Right cardiac atrium (tissue), 5 donors: ENCODE measurements at places on chromosomes 3 and 15. TPM values are rescaled to one million over a fixed set of nuclear protein-coding genes. Genes with fewer than 3 reads are reported as not detected.

Gene CD200R1L
- not detected for total RNA-seq

DNA sequence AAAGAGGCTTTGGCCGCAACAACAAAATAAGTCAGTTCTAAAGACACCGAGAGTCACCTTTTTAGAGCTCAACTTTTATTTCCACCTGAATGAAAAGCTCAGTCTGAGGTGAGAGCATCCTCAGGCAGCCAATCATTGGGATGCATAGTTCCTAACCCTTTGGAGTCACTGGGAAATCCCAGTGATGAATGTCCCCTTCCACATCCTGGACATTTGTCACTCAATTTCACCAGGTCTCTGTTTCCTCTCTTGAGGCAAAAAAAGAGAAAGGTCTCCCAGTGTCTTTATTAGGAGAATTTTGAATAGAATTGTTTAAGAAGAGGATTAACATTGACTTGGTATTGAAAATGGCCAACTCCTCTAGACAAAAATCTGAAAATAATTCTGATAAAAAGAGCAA lies 137.5 kb upstream of the SPRED1 start:
- DNase-seq: no peak

DNA sequence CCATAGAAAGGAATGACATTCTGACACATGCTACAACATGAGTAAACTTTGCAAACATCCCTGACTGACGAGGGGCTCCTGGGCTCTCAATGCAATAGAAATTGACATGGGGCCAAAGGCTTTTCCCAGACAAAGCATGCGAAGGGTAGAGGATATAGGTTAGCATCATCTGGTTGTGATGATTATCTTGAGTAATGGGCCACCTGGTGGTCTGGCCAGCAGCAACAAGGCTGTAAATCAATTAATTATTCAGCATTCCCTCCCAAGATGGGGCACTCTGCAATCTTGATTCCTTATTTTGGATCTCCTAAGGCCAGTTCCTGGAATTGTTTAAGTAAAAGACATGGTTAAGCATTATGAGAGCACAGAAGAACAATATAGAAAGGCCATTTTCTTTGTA lies 99.2 kb downstream of the AGBL1 start:
- DNase-seq: no peak

Gene CISH
- total RNA-seq: 12.2 TPM

DNA sequence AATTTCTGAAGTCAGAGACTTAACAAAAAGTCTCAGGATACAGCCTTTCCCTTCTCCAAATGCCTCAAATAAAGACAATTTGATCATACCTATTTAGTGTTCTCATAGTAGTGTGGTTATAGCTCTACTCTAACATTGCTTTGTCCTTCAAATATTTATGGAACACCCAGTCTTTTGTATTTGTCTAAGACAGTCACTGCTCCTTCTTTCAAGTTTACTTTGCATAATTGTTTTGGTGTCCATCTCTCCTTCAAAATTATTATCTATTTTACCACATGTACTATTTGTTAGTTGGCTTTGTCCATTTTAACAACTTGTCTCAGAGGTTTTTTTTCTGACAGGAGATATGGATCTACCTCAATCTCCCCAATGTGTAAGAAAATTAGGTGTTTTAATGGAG lies 118.8 kb downstream of the UNC13C start:
- DNase-seq: no peak

Gene GPR62
- total RNA-seq: 0.46 TPM

GRCh38 chr3:121482660-121483059 lies 63.1 kb downstream of the POLQ start:
- DNase-seq: no peak

- DNase-seq: no peak
These were observed 81.9 kb upstream of the PTX3 start for GRCh38 chr3:157354722-157355121.

GRCh38 chr3:173699353-173699752 lies 301.8 kb downstream of the NLGN1 start:
- no peak for DNase-seq

DNA sequence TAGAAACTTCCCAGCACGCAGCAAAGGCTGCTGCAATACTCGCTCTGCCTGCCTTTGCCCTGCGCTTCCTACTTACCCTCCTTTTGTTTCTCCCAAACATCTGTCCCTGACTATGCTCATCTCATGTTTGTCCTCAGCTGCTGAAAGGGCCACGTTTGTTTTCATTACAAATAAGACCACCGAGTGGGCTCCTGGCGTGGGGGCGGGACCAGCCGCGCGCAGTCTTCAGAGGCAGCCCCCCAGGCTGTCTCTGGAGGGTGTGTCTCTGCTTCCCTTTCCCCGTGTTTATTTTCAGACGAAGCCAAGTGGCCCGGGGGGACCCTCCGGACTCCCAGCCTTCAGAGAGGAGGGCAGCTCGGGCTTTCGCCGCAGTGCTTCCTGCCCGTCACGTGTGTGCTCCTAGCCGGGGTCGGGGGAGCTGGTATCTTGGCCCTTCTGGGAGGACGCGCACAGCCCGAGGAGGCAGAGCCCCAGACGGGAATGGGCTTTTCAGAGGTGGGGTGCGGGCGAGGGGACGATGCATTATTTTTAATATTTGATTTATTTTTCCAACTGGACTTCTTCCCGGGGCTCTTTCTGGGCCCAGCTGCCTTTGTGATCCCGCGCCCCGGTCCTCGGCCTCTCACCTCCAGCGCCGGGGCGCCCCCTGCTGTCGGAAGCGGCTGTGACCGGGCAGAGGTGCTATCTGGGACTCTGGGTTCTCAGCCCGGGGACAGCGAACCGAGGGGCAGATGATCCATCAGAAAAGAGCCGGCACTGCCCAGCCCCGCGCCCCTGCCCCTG lies 70.0 kb upstream of the CGNL1 start:
- DNase-seq: peak; percentile 96

GRCh38 chr3:167913219-167913835 lies 177.8 kb downstream of the SERPINI1 start:
- DNase-seq: no peak

DNA sequence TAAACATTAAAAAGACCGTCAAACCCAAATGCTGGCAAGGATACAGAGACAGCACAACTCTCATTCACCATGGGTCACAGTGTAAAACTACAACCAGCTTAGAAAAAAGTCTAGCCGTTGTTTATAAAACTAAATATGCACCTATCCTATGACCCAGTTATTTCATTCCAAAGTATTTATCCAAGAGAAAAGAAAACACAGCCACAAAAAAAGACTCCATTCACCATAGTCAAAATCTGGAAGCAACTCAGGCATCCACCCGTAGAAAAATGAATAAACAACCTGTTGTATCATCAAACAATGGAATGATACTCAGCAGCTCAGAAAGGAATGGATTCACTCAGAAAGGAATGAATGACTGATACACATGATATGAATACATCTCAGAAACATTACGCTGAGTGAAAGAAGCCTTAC lies 28.6 kb downstream of the PLD1 start:
- DNase-seq: no peak

DNA sequence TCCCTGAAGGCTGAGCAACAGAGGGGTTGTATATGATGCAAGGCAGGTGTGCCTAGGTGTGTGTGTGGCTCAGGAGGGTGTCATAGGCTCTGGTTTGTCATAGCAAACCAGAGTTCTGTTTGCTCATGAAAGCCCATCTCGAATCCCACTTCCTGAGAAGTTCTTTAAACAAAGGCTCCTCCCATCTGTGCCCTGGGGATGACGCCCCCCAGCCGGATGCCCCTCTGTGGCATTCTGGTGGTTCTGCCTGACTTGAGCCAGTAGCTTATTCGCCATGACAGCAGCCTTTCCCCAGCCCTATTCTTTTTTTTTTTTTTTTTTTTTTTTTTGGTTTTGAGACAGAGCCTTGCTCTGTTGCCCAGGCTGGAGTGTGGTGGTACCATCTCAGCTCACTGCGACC lies 45.4 kb downstream of the PDIA5 start:
- DNase-seq: no peak

DNA sequence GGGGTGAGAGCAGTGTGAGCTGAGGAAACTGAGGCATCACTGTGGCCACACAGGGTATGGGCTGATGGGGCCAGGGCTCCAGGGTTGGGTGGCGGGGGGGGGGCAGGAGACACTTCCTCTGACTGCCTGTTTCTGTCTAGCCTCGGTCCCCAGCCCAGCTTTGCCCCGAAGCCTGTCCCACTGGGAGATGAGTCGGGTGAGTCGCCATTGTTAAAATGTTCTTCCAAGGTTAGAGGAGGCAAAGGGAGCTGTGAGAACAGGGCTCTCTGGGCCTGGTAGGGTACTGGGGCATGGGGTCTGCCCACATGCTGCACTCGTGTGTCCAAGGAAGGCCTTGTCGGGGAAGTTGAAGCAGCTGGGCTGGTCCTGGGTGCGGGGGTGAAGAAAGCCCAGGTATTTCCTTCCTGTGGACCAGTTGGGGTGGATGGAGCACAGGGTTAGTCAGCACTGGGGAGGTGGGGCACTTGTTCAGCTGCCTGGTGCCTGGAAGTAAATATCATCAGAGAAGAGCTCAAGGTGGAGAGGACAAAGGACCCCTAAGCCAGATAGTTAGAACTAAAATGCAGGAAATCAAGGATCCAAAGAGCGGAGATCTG lies 8.3 kb upstream of the JMJD7 start:
- no peak for DNase-seq

DNA sequence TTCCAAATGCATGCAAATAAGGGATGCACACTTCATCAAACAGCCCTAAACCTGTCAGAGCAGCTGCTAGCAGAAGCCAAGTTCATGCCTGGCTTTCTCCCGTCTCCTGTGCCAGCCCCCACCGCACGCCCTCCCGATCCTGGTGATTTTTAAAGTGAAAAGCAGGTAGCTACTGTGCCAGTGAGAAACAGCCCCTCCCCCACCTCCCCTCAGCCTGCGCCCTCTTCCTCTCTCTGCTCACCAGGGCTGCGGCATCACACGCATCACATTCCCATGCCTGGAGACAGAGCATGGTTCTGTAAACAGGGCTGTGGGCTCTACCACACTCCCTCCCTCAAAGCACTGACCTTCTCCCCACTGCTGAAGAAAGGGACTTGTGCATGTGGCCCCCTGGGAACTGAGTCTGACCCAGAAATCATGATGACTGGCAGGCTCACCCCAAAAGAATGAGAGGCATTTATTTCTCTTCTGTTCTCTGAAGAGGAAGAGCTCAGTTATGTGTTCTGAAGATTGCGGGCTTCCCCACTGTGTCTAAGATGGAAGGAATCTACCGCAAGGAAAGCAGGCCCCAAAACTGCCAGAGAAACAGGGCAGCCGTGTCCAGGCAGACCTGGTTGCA lies 14.5 kb upstream of the SLC6A1 start:
- DNase-seq: no peak

DNA sequence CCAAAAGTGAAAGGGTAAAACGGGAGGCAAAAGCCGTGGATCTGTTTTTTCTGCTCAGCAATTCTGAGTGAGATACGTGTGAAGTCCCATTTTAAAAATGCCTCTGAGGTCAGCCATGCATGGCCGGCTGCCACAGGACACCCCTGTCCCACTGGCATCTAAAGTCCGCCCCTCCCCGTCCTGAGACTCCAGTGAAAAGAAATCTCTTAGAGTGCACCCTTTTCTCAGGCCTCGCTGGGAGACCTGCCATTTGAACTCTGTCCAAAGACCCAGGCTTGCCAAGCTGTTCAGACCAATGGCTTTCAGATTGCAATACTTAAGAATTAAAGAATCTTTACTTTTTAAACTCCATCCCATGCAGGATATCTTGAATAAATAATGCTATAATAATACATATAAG lies 61.0 kb upstream of the SLC24A5 start:
- peak; percentile 54 for DNase-seq

Gene CACNA2D3
- total RNA-seq: 50.4 TPM

Gene MYRIP
- total RNA-seq: 4.7 TPM

GRCh38 chr3:172143739-172144497 lies 104.5 kb downstream of the FNDC3B start:
- no peak for DNase-seq

- DNase-seq: no peak
These were observed 276.2 kb upstream of the TBC1D5 start for GRCh38 chr3:18018491-18019160.

GRCh38 chr3:194983620-194984019 lies 287.3 kb downstream of the XXYLT1 start:
- DNase-seq: no peak

DNA sequence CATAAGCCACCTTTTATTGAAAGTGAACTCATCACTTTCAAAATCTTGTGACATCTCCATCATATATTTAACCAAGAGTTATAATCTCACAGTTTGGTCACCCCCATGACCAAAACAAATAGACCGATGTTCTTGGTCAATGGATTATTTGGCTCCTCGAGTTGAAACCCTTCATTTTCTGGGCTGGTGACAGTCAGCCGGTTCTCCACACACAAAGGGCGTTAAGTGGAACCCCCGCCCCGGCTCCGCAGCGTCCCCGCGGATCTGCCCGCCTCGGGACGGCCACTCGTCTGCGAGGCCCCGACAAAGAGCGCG lies 772 bp downstream of the TSPAN3 start:
- DNase-seq: no peak

- no peak for DNase-seq
These were observed 30.2 kb downstream of the RNU5B-1 start for GRCh38 chr15:65334586-65335231.

DNA sequence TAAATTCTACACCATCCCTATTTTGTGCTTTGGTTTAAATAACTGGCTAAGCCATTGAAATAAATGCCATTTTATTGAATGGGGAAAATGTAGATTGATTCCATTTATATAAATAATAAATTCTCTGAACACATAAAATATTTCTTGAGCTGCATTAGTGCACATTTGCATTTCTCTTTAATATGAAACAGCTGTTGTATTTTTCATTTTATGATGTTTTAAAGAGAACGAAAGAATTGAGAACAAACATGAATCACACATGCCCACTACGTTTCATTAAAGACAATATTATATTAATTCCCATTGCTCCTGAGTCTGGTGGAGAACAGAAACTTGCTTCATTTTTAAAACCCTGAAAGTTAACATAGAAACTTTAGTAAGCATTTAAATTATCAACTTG lies 235.7 kb upstream of the CFAP20DC start:
- no peak for DNase-seq

DNA sequence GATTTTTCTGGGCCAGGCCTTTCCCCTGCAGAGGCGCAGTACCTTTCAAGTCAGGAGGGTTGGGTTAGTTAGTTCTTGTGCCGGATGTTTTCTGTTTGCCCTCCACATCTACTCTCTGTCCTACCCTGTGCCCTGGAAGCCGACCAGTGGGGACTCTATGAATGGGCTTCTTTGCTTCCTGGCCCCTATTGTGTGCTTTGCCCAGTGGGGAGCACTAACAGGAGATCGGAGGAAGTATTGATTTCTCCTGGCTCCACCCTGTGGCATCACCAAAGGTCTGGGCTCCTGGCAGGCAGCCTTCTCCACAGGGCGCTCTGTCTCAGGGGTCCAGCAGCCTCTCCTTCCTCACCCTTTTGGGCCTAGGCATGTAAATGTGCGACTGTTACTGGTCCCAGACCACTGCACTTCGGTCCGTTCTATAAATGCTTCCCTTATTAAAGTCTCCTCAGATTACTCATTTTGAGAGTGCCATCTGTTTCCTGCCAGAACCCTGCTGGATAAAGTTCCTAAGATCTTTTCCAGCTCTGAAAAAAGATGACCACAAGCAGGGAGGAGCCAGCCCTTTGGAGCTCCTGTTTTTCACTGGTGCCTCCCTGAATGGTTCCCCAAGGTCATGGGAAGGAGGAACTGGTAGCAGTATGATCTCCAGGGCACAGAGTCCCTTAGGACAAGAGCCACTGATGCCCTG lies 44.5 kb downstream of the CTDSPL start:
- no peak for DNase-seq

Gene SAMMSON
- total RNA-seq: not detected

- no peak for DNase-seq
These were observed 46.3 kb downstream of the POLR2M start for GRCh38 chr15:57752840-57753239.
